IMR-90 (cell line): ENCODE measurements at places on chromosomes 7 and 10. TPM values are rescaled to one million over a fixed set of nuclear protein-coding genes. Genes with fewer than 3 reads are reported as not detected.

Gene SAP25
- not detected in 2 replicates for total RNA-seq

GRCh38 chr7:2982831-2983230, 60.8 kb downstream of the CARD11 start:
- DNase-seq, result no peak
- no peak overlapping the region for H3K27ac ChIP-seq
- H3K4me1 ChIP-seq, result no peaks in the 10 kb centered on the region

DNA sequence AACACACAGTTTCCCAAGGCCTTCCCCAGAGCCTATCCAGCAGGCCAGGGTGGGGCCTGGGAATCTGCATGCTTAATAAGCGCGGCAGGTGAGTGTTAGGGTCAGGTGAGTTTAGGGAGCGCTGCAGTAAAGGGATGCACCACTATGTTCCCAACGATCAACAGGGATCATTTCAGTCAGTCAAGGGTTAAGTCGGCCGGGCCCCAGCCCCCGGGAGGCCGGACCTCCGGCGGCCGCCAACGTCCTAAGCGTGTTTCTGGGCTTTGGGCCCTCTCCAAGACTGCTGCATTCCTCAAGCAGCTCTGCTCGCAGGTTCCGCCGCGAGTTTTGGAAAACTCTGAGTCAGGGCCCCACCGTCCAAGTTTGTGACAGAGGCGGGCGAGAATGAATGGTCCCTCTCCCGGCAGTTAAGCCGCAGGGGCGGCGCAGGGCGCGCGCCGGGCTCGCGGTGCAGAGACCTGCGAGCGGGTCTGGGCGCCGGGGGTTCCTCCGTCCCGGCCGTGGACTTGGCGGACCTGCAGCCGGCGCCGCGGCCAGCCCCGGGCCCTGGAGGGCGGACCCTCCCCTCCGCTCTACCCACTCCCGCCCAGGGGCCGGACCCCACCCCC, 81.6 kb downstream of the ARHGAP22 start:
- peak overlapping the region; percentile 48 for H3K27ac ChIP-seq
- peak overlapping the region; percentile 42 for H3K4me3 ChIP-seq
- H3K4me1 ChIP-seq, result peaks cover 21% of the 10 kb centered on the region
- DNase-seq, result peak; percentile 98

DNA sequence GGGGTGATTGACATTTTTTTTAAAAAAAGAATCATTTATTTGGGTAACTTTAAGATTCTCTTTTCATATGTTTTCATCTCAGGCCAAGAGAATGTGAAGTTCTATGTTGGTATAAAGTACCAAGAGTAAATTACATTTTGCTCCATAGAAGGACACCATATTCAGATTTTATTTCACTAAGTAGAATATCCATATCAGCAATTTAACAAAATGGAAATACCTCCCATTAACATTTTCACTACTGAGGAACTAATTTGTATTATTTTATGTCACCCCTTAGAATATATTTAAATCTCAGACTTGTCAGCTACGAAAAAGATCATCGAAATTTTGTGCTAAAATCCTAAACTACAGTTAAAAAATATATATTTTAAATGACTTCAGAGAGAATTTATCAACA, 274.3 kb downstream of the SEMA3D start:
- no peak overlapping the region for H3K27ac ChIP-seq
- peaks cover 6% of the 10 kb centered on the region for H3K4me1 ChIP-seq
- H3K27me3 ChIP-seq, result no peaks in the 10 kb centered on the region
- H3K4me3 ChIP-seq, result no peak overlapping the region

DNA sequence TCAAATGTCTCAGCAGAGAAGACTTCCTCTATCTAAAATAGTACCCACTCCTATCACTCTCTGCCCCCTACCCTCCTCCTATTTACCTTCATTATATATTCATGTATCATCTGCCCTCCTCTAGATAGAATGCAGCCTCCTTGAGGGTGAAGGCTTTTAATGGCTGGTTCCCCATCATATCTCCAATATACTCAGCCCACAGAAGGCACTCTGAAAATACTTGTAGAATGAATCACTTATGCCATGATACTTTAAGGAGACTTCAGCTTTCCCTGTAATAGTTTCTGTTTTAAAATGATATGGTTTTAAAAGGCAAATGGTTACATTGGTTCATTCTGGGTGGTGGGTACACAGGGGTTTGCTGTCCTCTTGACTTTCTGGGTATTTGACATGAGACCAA, 25.3 kb downstream of the GFRA1 start:
- DNase-seq, result peak; percentile 4
- no peak overlapping the region for H3K4me3 ChIP-seq
- no peaks in the 10 kb centered on the region for H3K4me1 ChIP-seq
- H3K27ac ChIP-seq, result no peak overlapping the region
- H3K27me3 ChIP-seq, result no peaks in the 10 kb centered on the region

GRCh38 chr7:89994483-89994882, 159.8 kb upstream of the STEAP1 start:
- H3K27me3 ChIP-seq, result no peaks in the 10 kb centered on the region
- no peak for DNase-seq
- no peaks in the 10 kb centered on the region for H3K36me3 ChIP-seq
- no peak overlapping the region for H3K27ac ChIP-seq

- H3K27me3 ChIP-seq, result no peaks in the 10 kb centered on the region
- no peaks in the 10 kb centered on the region for H3K36me3 ChIP-seq
- DNase-seq, result peak; percentile 31
- no peaks in the 10 kb centered on the region for H3K4me1 ChIP-seq
- no peak overlapping the region for H3K27ac ChIP-seq
These were observed 154.6 kb upstream of the TARP start for GRCh38 chr7:38428041-38428440.

GRCh38 chr10:12181065-12181775, 14.5 kb downstream of the NUDT5 start:
- DNase-seq, result no peak
- H3K27me3 ChIP-seq, result no peaks in the 10 kb centered on the region
- H3K4me1 ChIP-seq, result peaks cover 1% of the 10 kb centered on the region; the same call in 1 of the 2 replicates

- H3K27me3 ChIP-seq, result no peaks in the 10 kb centered on the region
- no peak for DNase-seq
- no peaks in the 10 kb centered on the region for H3K4me1 ChIP-seq
- no peak overlapping the region for H3K4me3 ChIP-seq
- H3K36me3 ChIP-seq, result no peaks in the 10 kb centered on the region
- H3K27ac ChIP-seq, result no peak overlapping the region
These were observed 753.4 kb downstream of the NRG3 start for GRCh38 chr10:82628373-82628772.
